ENCODE measurements at places on chromosomes 1 and 21.
A peak's percentile ranks its signal among the peaks of the same experiment; 100 is the strongest.

DNA sequence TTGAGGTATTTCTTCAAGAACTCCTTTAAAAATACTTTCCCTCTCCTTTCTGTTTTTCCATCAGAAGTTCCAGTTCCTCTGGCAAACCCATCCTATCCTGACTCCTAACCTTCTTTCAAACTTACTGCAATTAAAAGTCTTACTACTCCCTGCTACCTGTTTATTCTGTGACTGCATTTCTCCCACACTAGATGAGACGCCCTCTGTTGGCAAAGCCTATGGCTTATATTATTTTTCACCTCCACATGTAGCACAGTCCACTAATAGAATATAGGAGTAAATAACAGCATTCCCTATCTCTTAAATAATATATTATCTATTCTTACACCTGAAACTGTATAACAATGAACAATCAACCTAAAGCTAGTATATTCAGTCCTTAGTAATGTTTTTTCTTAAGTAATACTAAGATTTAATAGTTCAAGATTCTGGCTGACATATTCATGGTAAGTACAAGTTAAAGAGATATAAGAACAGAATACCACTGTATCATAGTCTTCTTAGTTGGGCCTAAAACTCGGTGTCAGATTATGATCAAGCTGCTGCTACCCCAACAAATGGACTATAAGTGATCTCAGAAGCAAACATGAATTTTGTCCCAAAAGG lies 54.8 kb downstream of the RAB3GAP2 start:
- no peak for DNase-seq

DNA sequence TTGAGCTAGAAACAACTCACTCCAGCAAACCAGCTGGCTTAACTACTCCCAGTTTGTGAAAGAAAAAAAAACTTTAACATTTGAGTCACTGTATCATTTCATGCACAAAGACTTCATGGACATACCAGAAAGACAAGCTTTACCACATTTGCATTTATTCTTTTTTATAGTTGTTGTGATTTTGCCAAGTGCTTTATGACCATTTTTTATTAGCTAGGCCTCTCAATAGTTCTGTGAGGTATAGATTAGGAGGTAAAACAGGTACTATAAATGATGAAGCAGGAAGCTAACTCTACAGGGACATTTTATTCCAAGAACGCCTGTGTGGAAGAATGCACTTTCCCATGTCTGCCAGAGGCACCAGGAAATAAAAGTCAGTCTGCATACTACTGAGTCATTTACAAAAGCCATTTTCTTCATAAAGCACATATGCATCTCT lies 8.2 kb upstream of the DENND1B start:
- no peak for DNase-seq

DNA sequence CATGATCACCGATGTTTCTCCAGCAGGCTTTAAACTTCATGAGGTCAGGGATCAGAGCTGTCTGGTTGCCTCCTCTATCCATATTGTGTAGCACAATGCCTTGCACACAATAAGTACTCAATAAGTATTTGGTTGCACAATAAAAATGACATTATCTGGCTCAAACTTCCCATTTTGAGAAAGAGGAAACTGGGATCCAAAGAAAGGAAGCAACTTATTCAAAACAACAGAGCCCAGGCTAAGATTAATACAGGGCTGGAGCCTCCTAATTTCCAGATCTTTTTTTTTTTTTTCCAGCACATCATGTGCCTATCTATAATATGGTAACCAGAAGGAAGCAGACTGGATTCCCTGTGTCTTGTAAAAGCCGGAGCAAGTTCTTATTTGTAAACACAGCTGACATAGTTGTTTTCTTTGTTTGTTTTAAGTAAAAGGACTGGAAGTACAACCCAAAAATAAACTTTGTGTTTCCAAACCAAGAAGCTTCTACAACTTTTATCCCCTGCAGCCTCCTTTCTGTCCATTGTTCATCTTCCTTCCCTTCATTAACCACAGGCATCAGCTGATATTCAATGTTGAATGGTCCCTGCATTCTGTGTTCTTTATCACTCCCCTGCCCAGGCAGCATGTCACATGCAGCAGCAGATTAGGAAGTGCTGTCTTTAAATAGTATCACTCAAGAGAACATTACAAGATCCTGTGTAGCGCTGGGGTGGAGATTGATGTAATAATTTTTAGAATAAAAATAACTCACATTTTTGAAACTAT lies 71.2 kb upstream of the HOOK1 start:
- DNase-seq = no peak

- DNase-seq = no peak
Observed at GRCh38 chr21:41378849-41379248, 17.0 kb downstream of the MX2 start.

GRCh38 chr1:31807273-31808048 lies 8.4 kb downstream of the SPOCD1 start:
- no peak for DNase-seq

DNA sequence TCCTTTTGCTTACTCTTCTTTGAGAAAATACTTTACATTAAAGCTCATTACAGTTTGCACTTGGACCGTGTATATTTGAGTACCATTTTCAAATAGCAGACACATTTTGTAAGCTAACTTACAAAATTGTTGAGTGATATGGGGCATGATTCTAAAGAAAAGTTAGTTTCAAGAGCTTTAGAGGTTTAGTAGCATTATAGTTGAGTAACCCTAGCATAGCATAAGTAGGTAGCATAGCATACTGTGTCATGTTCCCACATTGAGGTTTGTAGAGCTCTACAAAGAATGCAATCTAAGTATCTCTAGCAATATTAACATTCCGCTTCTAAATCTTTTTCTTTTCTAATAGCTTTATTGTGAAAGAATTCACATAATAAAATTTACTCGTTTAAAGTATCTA lies 92.0 kb downstream of the ITSN1 start:
- DNase-seq = no peak

- no peak for DNase-seq
Observed at GRCh38 chr1:198678901-198679329, 40.1 kb downstream of the PTPRC start.

- no peak for DNase-seq
Observed at GRCh38 chr1:244449936-244450508, 1.7 kb downstream of the ADSS2 start.

- no peak for DNase-seq
Observed at GRCh38 chr1:225735252-225736149, 42.1 kb upstream of the SRP9 start.

GRCh38 chr1:177703888-177704446 lies 265.9 kb downstream of the SEC16B start:
- no peak for DNase-seq

DNA sequence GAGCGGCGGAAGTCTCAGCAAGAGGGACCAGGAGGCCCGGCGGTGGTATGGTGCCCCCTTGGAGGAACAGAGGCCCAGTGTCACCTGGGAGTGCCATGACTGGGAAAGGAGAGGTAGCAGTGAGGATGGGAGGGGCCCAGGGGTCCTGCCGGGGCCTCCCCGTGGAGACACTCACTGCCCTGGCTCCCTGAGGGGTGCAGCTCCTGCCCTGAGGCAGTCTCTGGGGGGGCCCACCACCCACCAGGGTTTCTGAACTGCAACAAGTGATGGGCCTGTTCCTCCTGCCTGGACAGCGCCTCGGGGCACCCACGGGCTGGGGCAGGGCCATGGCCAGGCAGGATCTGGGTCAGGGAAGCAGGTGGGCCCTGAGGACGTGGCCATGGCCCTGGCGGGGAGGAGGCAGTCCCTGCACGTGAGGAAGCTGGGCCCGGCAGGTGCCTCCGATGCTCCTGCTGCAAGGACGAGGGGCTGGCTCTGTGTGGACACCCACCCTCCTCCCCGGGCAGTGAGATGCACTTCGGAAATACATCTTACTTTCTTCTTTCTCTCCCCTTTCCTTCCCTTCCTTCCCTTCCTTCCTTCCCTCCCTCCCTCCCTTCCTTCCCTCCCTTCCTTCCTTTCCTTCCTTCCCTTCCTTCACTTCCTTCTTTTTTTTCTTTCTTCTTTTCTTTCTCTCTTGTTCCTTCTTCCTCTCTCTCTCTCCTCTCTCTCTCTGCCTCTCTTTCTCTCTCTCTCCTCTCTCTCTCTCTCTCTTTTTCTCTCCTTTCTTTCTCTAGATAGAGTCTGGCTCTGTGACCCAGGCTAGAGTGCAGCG lies 66.6 kb downstream of the MORN1 start:
- no peak for DNase-seq

DNA sequence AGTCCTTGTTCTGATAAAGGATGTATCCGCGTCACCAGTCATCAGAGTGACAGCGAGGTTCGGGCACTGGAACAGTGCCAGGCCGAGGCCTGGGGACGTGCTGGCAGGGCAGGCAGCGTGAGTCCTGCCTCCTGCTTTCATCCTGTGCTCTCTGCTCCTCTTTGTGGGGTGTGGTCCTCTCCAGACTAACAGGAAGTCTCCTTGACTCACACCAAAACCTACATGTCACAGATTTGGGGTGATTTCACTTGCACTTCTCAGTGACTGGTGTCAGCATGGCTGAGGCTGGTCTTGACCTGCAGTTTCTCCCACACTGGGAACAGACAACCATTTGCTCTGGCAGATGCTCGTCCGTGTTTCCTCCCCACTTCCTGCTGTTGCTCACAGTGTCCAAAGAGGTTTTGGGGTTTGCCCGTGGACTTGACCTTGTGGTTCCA lies 8.8 kb upstream of the NLRP3 start:
- peak; percentile 50 for DNase-seq

- no peak for DNase-seq
Observed at GRCh38 chr1:161197560-161198193, 1.2 kb downstream of the ADAMTS4 start.

- no peak for DNase-seq
Observed at GRCh38 chr1:158147869-158148268, 32.8 kb upstream of the CD1D start.

- no peak for DNase-seq
Observed at GRCh38 chr1:25342846-25343245, 4.7 kb downstream of the TMEM50A start.

- no peak for DNase-seq
Observed at GRCh38 chr1:244405856-244406255, 45.9 kb downstream of the ADSS2 start.

DNA sequence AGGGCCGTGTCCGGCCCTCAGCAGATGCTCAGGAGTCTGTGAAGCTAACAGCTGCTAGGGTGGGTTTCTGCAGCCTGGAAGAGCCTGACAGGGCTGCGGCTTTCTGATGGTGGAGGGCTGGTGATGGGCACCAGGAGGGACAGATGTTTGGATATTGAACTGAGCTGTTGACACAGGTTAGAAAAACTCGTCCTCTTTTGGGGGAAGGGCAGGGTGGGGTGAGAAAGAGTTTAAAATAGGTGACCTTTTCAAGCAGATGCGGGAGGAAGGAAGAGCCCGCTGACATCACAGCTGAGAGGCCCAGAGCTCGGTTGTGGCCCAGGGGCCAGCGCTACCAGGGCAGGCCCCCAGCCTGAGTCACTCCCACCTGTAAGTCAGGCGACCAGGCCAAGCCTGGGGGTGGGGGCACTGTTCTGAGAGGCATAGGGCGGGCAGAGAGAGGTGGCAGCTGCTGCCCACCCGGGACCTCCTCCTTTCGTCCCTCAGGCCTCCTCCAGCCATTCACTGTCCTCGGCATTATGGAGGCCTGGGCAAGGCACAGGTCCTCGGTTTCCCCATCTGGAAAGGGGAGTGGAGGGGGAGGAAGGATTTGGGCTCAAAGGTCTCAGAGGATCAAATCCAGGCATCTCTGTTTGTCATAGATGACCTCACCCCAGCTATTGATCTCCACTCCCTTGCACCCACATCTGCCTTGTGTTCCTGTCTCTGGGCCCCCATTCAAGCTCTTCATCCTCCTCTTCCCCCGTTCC lies 32.3 kb upstream of the ID3 start:
- no peak for DNase-seq

DNA sequence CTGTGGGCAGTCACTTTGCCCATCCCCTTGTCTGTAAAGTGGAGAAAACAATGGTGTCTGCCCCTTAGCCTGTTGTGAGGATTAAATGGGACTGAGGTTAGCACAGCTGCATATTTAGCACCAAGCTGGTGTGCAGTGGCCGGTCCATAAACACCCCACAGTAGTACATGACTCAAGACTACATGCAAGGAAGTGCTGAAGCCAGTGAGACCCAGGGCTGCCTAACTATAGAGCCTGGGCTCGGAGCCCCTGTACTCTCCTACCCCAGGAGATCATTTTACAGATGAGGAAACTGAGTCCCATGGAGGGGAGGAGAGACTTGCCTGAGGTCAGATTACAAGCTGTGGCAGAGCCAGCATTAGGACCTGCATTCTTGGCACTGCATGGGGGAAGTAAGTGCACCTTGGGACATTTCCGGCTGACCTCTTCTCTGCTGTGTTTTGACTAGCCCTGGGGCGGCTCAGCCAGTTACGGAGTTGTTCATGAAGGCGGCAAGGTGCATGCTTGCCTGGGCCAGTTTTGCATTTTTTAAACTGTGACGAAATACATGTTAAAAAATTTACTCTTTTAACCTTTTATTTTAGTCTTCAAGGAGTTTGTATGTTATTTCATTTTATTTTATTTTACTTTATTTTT lies 3.2 kb downstream of the SERINC2 start:
- DNase-seq = no peak

DNA sequence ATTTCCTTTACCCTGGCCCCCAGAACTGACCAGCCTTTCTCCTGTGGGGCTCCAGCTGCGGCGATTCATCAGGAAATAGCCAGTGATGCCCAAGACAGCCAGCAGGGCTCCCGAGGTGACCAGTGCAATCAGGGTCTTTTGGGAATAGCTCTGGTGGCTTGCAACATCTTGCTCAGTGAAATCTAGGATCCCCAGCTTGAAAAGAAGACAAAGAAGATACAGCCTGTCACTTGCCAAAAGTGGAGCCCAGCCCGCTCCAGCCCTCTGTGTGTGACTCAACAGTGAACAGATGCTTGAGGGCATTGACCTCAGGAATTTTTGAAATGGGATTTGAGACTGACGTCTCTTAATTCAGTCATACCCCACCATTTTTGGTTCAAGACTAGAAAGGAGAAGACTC lies 22.3 kb downstream of the CD34 start:
- DNase-seq = no peak

- no peak for DNase-seq
Observed at GRCh38 chr1:200038325-200038980, 10.9 kb downstream of the NR5A2 start.

- no peak for DNase-seq
Observed at GRCh38 chr1:227779685-227780084, 35.8 kb upstream of the PRSS38 start.

- DNase-seq = no peak
Observed at GRCh38 chr1:161733526-161733925, 12.2 kb downstream of the FCRLB start.
